ENCODE measurements at places on chromosomes 11 and 22.

- DNase-seq, result no peak
Observed at GRCh38 chr11:40294349-40294735, 1165.1 kb downstream of the LRRC4C start.

DNA sequence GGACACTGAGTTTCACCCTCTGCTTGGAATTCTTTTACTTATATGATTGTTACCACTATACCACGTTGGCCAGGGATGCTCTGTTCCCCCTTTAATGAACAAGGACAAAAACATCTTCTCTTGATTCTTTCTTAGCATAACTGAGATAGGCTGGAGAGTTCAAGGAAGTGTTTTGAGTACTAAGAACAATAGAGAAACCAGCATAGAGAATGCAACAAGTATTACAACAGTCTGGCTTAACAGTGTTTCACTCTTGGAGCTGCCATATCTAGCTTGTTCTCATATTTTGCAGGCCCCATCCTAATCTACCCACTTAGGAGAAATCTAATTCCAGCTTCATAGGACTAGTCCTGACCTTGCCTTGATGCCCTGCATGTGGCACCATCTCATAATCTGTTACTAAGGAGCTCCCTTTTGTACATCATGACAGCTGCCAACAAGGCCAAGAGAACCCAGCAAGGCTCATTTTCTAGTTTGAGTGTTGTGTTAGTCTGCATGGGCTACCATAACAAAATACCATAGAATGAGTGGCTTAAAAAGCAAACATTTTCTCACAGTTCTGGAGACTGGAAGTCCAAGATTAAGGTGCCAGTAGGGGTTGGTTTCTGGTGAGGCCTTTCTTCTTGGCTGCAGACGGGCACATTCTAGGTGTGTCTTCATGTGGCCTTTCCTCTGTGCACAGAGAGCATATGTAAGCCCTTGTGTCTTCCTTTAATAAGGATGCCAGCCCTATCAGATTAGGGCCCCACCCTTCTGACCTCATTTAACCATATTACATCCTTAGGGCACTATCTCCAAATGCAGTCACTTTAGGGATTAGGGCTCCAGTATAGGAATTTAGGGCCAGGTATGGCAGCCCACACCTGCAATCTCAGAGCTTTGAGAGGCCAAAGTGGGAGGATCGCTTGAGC lies 37.8 kb downstream of the PACS1 start:
- no peak for DNase-seq

DNA sequence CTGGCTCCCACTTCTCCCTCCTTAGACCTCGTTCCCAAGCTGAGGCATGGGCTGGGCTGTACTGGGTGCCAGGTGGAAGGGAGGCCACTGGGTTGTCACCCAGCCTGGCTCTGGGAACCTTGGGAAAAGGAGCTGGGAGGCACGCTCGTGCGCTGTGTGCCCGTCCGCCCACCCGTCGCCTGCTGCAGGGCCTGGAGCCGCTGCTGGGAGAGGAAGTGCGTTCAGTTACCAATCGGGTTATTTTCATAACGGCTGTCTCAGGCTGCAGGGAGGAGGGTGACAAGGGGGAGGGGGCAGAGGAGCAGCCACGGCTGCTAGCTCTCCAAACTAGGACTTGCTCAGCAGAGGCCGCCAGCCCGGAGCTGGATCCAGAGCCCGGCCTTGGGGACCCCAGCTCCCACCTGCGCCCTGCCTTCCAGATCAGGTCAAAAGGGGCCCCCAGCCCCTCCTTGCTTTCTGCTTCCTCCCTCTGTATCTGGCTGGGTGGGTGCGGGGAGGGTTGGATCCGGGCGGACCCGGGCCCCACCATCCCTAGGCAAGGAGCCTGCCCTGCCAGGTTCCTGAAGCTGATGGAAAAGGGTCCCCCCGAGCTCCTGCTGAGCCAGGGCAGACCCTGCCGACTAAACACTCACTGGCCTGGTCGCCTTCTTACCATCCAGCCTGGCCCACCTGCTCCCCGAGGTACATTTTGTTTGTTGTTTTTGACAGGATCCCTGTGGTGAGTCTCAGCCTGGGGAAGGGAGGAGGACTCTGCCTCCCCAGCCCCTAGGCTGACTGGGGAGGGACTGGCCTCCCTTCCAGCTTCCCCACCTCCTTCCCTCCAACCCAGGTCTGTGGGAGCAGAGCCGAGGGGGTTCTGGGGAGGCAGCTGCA lies 14.3 kb downstream of the DGKZ start:
- DNase-seq, result peak; percentile 88

GRCh38 chr22:47044722-47045535 lies 282.5 kb downstream of the TBC1D22A start:
- no peak for DNase-seq

DNA sequence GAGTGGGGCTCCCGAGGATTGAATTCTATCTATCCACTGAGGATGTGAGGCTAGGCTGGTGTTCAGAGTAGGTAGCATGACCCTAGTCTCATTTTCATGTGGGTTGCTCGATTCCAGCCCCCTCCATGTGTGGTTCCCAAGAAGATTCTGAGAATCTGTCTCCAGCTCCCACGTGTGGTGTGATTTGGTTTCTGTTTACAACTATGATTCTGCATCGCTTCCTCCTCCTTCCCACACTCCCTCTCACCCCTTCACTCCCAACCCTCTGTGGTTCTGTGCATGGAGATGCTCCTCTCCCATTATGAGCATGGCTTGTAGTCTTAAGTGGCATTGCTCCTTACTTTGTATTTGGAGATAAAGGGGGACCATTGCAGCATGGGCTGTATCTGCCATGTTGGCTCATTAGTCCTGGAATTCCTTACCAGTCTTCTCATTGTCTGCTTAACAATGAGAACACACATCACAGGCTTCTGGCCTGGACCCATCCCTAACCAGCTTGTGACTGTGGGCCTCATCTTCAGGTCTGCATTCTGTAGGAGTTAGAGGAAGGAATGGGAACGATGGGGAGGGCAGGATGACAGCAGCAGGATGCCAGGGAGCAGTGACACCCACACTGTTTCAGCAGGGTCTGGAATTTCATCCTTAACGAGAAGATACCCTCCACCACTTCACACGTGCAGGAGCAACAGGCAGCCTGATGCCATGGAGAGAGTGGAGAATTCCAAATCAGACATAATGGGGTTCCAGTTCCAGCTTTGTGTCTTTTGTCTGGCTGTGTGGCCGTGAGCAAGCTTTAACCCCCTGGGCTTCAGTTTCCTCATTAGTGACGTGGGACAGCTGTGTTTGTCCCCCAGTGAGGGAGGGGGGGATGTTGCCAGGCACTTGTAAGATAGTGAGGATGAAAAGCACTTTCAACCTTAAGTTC lies 86.0 kb downstream of the CCDC81 start:
- DNase-seq, result no peak

DNA sequence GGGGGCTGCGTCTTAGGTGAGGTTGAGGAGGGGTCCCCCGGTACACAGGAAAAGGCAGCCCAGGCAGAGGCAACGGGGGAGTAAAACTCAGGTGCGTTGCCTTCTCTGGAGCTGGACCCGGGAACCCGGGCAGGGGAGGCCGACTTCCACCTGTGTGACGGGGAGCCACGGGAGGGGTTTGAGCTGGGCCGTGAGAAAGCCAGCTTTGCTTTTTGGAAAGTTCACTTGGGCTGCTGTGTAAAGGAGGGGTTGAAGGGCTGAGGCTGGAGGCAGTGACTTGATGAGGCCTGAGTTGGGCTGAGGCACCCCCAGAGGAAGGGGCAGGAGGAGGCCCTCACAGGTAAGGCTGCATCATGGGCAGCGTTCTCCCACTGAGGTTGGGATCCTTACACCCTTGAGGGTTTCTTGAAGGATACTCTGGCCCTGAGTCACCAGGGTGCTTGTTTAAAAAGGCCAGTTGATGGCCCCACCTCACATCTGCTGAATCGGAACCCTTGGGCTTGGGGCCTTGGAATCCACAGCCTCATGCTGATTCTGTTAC lies 47.2 kb downstream of the CHRDL2 start:
- DNase-seq, result no peak

DNA sequence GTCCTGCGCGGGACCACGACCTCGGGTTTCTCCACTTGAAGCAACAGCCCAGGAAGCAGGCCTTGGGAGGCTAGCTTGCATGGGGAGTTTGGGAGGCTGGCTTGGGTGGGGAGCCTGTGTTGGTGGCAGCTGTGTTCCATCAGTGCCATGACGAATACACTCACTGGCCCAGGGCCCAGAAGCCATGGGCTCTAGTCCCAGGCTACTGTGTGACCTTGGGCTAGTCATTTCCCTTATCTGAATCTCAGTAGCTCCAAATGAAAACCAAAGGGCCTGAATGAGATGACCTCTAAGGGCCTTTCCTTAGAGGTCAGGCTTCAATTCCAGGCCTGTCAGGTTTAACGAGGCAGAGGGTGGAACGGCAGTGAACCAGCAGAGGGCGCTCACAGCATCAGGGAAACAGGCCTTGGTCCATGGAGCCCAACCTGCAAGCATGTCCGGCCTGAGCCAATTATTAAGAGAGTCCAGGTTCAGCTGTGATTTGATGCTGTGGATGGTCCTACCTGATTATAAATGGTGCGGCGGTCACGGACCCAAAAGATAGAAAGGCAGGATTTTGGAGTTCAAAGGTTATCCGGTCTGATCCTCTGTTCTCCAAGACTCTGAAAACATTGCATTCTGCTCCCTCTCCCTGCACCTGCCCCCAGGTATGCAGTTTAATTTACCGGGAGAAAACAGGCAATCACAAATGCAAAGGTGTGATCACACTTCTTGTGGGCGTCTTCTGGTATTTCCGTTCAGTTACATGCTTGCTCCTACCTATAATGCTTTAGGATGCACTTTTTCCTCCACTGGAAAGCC lies 15.9 kb downstream of the PTPN5 start:
- DNase-seq, result peak; percentile 57
